Adipocyte (in vitro differentiated cells): ENCODE measurements at places on chromosomes 13 and 19.

DNA sequence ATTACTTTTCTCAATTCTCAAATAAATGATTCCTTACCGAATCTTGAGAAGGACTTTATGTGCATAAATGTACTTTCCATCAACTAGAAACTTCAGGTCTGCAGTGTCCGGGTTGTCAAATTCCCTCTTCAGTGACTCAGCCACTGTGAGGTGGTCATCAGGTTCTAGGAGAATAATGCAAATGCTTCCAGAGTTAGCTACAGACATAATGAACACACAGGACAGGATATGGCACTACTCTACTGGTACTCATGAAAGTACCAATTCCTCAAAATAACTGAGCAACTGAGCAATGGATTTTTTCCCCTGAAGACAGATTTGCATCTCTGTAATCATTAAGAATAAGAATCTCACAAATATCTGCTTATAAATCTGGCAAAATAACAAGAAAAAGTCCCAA, 31.2 kb downstream of the RCBTB2 start:
- DNase-seq = no peak

DNA sequence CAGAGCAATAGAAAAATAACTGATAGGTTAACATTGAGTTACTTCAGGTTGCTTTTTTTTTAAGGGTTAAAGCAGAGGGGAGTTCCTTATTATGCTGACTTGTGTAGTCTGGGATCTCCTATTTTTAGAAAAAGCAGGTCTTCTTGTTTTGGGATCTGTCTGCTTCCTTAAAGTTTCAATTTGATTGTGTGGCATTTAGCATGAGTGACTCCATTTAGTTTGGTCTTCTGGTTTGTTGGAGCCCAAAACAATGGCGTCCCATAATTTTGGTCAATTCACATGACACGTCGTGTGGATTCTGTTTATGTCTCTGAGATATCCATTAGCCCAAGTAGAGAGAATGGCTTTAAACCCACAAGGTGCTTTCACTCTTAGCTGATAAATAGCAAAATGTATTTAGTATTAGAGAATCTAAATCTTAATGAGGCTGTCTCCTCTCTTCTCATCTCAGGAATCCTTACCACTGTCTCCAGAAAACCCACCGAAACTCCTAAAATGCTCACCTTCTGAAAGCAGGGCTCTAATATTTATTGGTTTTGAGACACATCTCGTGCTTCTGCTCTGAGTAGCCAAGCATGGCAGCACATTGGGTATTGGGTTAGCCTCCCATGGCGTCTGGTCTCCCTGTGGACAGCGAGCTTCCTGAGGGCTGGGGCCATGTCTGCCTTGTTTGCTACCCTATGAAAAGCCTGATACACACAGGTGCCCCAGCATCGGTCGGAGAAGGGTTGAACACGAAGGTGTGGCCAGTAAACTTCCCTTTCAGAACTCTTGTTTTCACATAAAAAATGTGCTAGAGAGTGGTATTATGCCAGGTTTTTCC, 67.2 kb upstream of the GPR183 start:
- no peak for DNase-seq

GRCh38 chr19:18306888-18307260, 16.0 kb downstream of the LSM4 start:
- DNase-seq = no peak

- no peak for DNase-seq
These were observed 48.6 kb downstream of the CHST8 start for GRCh38 chr19:33670398-33670797.

DNA sequence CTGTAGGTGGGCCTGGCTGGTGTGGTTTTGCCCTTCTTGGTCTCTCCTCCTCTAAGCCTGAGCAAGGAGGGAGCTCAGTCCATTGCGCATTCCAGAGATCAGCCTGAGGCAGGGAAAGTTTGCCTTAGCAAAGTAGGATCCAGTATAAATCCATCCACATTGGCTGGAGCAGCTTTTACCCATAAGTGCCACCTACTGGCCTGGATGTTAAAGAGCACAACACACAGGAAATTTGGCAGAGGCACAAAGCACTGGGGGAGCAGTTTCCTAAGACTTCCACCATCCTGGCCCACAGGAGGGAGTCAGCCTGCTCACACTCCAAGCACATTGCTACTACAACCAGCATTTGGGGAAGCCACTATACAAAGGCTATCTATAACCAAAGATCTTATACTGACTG, 1124.2 kb downstream of the SLITRK1 start:
- DNase-seq = no peak

DNA sequence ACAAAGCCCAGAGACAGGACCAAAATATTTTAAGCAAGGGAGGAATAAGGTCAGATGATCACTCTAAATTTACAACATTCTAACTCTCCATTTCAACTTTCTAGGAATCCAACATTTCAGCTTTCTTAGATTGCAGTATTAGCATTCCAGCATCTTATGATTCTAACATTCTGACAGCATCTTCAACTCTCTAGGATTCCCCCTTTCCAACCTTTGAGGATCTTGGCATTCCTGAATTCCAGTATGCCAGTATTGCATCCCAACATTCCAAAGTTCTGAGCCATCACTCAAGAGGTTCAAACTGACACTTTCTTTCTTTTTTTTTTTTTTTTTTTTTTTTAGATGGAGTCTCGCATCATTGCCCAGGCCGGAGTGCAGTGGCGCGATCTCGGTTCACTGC, 13.8 kb downstream of the TGFB1 start:
- no peak for DNase-seq

DNA sequence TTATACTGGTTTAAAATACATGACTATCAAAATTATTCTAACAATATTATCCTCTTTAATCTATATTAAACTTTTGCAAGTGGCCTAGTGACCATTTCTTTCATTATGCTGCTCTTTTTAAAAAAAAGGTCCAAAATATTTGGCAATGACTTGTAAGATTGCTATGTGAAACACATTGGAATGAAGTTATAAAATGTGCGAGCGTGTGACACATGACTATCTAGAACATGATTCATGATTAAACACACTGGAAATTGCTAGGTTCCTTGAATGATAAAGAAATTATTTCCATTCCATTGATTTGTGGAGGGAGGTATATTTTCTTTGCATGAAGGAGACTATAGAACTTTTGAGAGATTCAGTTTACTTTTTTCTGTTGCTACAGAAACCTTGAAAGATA, 739.1 kb downstream of the DIAPH3 start:
- DNase-seq = peak; percentile 72

DNA sequence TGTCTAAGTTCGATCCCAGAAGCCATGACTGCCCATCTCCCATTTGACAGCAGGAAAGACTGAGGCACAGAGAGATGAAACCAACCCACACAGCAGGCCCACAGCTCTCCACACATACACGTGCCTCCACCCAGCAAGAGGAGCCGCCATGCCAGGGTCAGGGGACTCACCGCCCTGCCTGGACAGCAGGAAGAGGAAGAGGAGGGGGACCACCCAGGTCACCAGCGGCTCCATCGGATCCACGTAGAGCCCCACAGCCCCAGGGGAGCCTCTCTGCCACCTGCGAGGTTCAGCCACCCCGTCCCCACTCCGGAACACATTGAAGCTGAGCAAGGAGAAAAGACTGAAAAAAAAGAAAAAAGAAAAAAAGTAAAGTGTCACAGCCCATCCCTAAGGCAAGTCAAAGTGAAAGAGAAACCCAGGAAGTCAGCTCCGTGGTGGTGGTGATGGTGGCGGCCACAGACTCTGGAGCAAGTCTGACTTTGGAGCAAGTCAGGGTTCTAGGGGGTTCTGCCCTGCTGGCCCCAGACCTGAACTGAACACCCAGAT, at the start of gene IL12RB1:
TSS of gene IL12RB1 (minus strand) at position 345 of the 549 bp plus-strand sequence. CDS start at position 234, 111 bp downstream.
- DNase-seq = no peak

DNA sequence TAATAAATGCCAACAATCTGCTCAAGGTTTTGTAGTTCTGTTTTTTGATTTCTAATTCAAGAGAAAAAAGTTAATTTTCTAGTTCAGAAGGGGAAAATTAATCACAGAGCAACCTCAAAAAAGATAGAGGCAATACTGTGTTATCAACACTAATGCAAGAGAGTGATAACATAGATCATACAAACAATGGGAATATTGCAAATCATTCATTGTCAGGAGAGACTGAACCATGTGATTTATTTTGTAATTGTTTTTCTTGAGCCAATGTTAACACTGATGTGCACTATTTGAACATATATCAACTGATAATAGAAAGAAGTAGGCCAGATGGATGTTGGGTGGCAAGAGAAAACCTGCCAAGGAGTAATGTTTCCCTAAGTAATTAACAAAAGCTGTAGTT, 19.9 kb downstream of the PCDH9 start:
- DNase-seq = no peak

GRCh38 chr13:74288361-74288911, 154.2 kb upstream of the KLF12 start:
- DNase-seq = no peak

DNA sequence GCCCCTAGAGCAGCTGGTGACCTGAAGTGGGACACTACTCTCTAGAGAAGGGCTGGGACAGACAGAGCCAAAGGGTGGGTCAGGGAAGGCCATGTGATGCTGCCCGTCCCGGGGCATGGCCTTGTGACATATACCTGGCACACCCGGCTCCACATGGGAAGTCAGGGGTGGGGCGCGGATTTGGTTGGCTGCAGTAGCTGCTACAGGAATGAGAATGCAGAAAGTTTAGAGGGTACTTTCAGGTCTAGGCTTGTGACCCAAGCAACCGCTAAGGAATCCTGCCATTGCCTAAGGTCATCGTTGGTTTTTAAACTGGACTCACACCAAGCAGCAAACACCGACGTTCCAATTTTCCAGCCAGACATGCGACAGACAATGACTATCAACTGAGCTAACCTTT, 25.9 kb downstream of the RCBTB2 start:
- DNase-seq = no peak

DNA sequence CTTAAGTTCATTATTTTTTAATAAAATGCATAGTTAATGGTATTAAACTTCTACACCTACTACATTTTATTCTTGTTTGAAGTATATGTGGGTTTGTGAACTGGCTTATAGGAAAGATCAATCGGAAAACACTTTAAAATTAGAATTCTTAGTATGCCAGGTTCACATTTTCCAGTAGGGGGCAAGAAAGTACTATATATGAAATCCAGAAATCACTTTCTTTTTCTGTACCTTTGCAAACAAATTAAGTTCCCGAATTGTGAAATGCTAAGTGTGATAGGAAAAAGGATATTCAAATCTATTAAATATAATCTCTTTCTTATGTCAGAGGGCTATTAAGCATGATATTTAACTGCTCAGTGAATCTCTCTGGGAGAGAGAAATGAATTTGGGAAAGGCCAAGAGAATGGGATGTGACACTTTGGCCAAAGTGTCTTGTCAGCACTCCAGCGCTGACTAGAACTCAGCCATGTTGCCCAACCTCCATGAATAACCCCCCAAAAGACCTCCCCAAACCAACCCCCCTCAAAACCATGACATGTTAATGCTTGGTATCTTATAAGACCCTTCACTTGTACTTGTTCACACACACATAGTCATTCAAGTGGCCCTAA, 122.6 kb upstream of the SLC10A2 start:
- DNase-seq = peak; percentile 70

DNA sequence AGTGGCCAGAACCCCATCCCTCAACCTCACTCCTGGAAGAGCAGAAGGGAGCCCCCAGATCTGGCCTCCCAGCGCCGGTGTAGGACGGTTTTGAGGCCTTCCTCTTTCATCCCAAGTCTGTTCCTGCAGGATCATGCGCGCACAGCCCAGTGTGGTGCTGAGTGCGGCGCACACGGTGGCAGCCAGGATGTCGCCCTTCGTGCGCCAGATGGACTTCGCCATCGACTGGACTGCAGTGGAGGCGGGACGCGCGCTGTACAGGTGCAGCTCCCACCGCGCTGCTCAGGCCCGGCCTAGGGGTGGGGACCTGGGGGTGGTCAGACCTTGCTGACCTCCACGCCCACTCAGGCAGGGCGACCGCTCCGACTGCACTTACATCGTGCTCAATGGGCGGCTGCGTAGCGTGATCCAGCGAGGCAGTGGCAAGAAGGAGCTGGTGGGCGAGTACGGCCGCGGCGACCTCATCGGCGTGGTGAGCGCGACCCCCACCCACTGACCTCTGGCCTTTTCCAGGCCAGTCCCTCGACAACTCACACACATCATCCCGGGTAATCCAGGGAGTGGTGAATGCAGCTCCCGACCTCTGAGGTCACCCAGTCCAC, 14.8 kb downstream of the PNPLA6 start:
- DNase-seq = no peak

- DNase-seq = peak; percentile 88
These were observed 3.5 kb upstream of the CIRBP start for GRCh38 chr19:1265615-1266128.

DNA sequence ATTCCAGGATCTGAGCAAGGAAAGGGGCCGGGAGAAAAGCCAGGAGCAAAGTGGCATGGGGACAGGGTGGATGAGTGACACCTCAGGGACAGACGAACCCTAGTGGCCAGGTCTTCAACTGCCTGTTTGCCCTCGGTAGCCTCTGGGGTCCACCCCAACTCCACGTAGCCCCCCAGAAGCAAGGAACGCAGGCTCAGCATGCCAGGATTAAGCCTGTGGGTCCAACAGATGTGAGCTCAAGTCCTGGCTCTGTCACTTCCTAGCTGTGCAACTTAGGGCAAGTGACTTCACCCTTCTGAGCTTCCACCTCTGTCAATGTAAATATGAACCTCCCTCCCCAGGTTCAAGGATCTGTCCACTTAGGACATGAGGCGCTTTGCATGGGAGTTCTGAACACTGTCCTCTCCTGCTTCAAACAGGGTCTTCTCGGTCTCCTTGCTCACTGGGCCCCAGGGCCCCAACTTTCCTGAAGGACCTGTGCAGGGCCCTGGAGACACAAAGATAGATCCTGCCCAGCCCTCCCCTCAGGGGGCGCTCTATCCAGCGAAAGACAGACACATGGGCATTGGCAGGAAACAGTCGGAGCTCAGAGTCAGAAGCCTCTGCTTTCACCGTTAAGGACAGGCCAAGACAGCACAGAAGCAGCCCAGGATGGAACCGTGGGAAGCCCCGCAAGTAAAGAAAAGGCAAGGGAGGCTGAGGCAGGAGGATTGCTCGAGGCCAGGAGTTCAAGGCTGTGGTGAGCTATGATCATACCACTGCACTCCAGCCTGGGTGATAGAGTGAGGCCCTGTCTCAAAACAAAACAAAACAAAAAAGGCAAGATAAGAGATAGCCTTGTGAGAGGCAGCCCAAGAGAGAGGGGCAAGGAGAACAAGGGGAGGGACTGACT, 13.2 kb downstream of the SYDE1 start:
- no peak for DNase-seq
